ENCODE measurements at places on chromosomes 12 and 14.

DNA sequence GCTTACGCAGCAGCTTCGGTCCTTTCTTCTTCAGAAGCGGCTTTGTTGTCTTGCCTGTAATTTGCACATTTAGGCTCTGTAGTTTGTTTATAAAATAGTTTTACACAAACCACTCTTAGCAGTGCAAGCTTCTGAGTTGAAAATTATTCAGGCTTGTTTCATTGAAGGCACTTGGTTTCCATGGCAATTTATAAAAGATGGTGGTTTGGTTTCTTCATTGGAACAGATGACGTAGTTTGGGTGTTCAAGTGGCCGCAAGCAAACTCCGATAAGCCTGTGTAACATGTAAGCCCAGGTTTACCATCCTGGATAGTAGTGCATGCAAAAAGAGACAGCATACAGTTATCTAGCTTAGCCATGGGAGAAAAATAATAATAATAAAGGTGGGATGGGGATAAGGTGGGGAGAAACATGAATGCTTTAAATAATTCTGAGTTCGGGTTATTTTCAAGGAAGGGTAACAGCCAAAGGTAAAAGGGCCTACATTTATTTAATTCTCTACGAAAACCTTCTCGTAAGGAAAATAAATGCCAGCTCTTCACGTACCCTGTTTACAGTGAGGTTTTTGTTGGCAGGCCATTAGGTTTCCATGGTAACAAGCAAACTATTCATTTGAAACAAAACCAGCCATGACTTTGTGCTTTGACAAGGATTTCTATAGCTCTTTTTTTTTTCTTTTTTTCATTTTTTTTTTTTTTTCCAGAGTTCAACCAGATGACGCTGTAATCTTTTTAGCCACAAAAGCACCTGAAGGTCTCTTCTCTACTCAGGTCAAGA, 189.6 kb upstream of the RPL10L start:
- no peak for DNase-seq

- DNase-seq: no peak
Measured at GRCh38 chr12:54001283-54002187, 1.6 kb downstream of the HOXC9 start.

DNA sequence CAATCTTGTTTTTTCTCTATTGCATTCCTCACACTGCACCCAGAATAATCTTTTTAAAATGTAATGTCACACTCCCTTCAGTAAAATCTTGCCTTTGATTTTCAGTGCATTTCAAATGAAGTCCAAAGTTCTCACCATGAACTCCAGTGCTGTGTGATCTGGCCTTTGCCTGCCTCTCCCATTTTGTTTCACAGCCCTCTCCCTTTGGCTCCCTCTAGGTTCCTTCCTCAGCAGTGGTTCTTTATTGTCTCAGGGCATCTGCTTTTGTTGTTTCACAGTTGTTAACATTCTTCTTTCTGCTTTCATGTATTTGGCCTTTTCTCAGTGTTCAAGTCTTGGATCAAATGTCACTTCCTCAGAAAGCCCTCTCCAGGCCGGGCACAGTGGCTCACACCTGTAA, 84.5 kb upstream of the AMN1 start:
- no peak for DNase-seq

- DNase-seq: no peak
Measured at GRCh38 chr14:37251775-37252174, 54.0 kb downstream of the MIPOL1 start.

DNA sequence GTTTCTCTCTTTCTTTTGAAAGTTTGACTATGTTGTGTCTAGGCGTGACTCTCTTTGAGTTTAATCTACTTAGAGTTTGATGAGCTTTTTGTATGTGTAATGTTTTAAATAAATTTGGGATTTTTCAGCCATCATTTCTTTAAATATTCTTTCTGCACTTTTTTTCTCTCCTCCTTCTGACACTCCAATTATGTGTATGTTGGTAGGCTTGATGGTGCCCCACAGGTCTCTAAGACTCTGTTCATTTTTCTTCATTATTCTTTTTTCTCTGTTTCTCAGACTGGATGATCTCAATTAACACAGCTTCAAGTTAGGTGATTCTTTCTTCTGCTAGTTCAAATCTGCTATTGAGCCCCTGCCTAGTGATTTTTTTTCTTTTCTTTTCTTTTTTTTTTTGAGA, 14.5 kb upstream of the CCND2 start:
- no peak for DNase-seq

GRCh38 chr14:71155743-71156142, 248.5 kb downstream of the PCNX1 start:
- DNase-seq: no peak

DNA sequence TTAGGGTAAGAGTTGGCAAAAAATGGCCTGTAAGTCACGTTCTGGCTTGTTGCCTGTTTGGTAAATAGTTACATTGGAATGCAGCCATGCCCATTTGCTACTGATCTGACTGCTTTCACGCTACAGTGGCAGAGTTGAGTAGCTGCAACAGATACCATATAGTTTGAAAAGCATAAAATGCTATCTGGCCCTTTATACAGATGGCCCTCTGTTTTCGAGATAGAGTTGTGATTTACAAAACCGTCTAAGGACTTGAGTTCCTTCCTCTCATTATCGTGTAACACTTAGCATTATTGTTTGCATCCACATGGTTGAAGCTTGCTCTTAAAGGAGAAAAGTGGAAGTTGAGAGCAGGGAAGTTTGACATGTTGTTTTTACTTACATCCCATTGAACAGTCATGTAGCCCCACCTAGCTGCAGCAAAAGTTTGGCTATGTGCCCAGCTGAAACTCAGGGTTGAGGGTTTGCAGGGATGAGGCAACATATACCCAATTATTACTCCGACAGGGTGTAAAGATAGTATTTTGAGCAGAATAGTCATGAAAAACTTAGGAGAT, 11.3 kb upstream of the SCFD1 start:
- DNase-seq: peak; percentile 39

DNA sequence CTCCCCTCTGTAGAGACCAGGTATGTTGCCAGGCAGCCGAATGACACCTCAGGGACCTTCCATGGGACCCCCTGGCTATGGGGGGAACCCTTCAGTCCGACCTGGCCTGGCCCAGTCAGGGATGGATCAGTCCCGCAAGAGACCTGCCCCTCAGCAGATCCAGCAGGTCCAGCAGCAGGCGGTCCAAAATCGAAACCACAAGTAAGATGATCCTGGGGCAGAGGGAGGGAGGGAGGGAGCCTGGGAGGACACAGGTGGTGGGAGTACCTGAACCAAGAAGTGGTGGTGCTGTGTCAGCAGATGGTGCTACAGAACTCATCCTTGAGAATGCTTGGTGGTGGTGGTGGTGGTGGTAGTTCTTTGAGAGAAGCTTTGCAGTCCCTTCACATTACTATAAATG, 1.0 kb downstream of the SMARCD1 start:
- DNase-seq: no peak

DNA sequence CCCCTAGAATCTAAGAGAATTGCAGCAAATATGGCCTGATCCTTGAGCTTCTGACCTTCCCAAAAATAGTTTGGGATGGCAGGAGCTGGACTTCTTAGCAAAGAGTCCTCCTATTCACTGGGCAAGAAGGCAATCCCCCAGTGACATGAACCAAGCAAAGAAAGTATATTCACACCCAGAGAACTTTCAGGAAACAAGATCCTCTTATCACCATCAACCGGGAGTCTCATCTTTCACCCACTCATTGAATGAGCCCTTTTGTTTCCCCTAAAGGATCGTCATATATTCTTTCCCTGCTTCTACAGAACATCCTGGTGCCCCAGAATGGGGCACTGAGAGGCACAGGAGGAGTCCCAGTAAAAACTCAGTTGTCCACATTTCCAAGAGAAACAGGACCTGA, 19.7 kb downstream of the SPTB start:
- no peak for DNase-seq

GRCh38 chr14:87196436-87196835, 796.5 kb downstream of the GALC start:
- DNase-seq: no peak

DNA sequence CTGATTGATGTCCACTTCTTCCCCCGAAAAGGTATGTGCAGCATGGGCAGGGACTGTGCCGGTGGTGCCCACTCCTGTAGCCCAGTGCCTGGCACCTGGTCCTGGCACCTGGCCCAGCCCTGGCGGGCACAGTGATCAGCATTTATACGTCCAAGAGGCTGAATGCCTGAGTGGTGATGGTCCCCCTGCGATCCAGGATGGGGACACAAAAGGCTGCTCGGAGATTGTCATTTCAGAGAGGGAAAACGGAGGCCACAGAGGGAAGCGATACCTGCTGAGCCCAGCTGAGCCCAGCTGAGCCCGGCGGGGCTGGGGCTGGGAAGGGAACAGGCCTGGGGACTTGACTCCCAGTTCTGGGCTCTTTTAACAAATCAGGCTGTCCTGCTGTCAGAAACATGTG, 55.8 kb downstream of the PRIMA1 start:
- no peak for DNase-seq

GRCh38 chr12:40999210-40999609, 188.9 kb upstream of the PDZRN4 start:
- no peak for DNase-seq

DNA sequence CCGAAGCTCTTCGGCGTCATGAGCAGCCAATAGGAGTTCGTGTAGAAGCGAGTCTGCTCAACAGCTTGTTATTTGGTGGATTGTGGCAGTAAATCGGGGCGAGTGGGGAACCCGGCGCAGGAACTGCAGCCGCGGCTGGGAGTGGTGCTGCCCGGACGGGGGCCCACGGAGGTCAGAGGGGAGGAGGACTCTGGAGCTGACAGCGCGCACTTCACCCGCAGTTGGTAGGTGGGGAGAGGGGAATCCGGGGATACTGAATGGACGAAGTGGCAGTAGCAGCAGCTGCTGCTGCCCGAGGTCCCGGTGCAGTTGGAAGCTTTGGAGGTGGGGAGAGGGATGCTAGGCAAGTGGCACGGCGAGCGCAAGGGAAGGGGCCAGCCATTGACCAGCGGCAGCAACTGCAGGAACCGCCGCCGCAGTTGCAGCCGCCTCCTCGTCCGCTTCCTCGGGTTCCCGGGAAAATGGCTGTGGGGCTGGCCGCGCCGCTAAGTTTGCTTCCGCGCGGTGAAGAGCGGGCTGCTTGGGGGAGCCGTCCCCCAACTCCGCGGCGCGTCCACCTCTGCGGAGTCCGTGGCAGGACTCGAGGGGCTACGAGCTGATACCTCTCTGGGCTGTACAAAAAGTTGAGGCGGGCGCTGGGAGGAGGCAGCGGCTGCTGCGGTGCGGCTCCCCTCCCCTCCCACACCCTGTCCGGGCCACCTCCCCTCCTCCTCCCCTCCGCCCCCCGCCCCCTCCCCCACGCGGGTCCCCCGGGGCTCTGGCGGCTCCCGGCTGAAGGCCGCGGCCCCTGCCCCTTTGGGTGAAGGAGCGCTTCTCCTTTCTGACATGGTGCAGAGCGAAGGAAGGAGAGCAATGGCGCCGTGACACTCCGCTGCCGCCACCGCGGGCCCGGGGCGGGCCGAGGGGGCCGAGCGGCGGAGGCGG, at the start of gene ARID4A:
TSS of gene ARID4A (plus strand) at position 79 of the 924 bp plus-strand sequence. CDS start 1,300 bp downstream, outside the sequence.
- DNase-seq: peak; percentile 9

DNA sequence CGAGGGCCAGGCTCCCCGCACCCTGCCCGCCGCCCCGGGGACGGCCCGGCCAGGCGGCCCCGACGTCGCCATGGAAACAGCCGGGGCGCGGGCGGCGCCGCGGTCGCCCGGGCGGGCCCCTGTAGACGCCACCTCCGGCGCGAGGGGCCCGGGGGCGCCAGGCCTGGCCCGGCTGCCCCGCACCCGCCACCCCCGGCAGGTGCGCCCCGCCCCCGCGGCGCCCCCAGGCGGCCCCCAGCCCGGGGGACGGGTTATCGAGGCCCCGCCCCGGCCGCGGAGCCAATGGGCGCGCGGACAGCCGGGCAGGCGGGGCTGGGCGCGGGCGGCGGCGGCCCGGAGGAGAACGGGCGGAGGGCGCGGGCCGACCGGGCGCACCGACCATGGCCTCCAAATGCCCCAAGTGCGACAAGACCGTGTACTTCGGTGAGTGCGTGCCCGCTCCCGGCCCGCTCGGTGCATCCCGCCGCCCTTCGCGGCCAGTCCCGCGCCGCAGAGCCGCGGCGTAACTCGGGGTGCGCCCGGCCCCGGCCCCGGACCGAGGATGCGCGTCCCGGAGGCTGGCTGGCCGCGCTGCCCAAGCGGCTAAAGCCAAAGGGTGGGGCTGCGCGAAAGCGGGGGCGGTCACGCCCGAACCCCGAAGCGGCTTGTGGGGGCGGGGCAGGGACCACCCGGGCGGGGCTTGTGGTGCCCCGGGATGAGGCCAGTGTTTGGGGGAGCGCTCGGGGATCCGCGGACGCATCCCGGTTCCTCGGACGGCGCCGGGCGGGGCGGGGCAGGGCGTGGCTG, at the start of gene CRIP2:
TSS of gene CRIP2 (plus strand) at position 339 of the 786 bp plus-strand sequence. CDS start at position 381, 42 bp downstream.
- no peak for DNase-seq

GRCh38 chr14:86510491-86510890, 980.5 kb downstream of the FLRT2 start:
- DNase-seq: no peak

DNA sequence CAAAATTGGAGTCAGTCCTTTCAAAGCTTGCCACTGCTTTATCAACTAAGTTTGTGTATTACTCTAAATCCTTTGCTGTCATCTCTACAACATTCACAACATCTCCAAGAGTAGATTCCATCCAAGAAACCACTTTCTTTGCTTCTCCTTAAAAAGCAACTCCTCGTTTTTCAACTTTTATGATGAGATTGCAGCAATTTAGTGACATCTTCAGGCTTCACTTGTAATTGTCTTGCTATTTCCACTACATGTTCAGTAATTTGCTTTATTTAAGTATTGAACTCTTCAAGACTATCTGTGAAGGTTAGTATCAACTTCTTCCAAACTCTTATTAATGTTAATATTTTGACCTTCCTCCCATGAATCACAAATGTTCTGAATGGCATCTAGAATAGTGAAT, 747.9 kb downstream of the TMTC2 start:
- no peak for DNase-seq

- no peak for DNase-seq
Measured at GRCh38 chr14:24135584-24135833, 485 bp upstream of the PSME1 start.

All from HCEC 1CT (cell line).